ENCODE measurements at places on chromosomes 13 and 19.

DNA sequence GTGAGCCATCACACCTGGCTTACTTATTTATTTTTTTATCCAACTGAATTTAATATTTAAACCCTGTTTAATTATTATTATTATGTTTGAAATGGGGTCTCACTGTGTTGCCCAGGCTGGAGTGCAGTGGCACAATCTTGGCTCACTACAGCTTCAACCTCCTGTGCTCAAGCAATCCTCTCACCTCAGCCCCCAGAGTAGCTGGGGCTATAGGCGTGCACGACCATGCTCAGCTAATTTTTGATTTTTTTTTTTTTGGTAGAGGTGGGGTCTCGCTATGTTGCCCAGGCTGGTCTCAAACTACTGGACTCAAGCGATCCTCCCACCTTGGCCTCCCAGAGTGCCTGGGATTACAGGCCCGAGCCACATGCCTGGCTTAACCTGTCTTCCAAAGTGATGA lies 32.5 kb downstream of the SPTBN4 start:
- DNase-seq, result no peak

DNA sequence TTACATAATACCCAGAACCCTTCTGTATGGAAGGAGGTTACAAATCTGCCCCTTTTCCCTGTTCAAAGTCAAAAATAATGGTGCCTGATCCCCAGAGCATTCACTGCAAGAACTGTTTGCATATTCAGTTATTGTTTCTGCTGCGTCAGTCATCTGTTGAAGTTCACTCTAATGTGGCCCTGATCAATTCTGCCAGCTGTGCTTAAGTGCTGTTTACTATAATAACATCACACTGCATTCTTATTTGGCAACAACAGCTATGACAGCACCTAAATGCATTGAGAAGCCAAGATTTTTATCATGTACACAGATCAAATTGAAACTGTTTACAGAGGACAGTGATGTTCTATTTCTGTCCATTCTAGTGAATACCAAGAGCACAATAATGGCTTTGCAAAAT lies 115.9 kb downstream of the DACH1 start:
- no peak for DNase-seq

DNA sequence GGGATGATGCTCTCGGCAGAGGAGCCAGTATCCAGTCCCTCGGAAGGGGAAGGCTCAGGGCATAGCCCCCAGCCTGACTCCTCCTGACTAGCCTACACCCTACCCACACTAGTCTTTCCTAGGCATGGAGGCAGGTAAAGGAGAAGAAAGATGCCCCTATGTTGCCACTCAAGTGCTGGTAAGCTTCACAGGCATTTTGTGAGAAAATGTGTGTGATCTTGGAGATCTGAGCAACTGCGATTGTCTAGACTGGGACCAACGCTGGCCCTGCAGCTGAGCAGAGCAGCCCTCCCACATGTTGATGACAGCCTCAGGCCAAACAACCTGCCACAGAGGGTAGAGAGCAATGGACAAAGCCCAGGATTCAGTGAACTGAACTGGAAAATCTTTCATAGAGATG lies 11.7 kb upstream of the ATP12A start:
- DNase-seq, result no peak

DNA sequence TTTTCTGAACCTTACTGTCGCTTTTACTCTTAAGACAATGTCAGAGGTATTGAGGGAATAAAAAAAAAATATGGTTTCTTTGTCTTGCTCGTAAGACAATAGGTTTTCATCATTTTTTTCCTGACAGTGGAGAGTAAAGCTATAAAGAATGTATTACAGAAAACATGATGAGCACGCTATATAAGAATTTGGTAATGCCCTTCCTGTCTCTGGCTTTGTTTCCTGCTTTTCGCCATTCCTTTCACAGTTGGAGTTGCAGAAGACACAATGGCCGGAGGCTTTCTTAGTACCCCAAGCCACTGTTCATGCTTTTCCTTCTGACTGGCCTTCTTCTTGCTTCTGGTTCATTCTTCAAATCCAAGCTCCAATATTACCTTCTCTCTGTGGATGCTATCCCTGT lies 101.0 kb upstream of the DACH1 start:
- no peak for DNase-seq

- DNase-seq, result no peak
Measured at GRCh38 chr19:13005253-13005652, 10.0 kb downstream of the NFIX start.

- no peak for DNase-seq
Measured at GRCh38 chr19:48685583-48685982, 10.2 kb upstream of the FUT2 start.

DNA sequence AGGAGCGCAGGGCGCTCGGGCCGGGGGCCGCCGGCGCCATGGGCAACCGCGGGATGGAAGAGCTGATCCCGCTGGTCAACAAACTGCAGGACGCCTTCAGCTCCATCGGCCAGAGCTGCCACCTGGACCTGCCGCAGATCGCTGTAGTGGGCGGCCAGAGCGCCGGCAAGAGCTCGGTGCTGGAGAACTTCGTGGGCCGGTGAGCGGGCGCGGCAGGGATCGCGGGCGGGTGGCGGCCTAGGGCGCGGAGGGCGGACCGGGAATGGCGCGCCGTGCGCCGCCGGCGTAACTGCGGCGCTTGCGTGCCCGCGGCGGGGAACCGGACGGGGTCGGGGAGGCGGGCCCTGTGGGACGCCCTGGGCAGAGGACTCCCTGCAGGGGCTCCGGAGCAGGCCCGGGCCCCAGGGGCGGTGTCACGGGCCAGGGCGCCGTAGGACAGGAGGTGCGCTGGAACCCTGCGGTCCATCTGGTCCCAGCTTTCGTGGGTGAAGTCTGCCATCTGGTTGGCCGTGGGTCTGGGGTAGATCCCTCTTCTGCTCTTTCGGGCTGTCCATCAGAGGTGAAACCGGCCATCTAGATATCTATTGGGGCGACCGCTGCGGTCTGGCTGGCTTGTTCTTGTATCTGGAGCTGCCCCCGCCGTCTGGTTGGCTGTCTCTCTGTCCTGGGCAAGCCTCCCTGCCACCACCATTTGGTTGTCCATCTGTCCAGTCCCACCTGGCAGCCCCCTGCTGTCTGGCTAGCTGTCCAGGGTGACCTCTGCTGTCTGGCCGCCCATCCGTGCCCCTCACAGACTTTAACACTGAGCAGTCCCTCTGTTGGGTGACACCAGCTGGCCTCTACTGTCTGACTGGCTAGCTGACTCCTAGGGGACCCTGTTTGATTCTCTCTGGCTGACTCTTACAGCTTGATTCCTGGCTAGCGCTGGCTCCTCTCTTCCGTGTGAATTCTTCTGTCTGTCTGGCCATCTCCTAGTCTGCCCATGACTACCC lies 622 bp downstream of the DNM2 start:
- DNase-seq, result no peak

- DNase-seq, result peak; percentile 92
Measured at GRCh38 chr13:39506559-39507390, 96.2 kb downstream of the LHFPL6 start.

- DNase-seq, result no peak
Measured at GRCh38 chr19:31459430-31459829, 110.2 kb upstream of the TSHZ3 start.

GRCh38 chr19:1901940-1902404 lies 3.2 kb upstream of the ADAT3 start:
- DNase-seq, result no peak

- no peak for DNase-seq
Measured at GRCh38 chr19:33437393-33437820, 63.9 kb downstream of the CEBPG start.

DNA sequence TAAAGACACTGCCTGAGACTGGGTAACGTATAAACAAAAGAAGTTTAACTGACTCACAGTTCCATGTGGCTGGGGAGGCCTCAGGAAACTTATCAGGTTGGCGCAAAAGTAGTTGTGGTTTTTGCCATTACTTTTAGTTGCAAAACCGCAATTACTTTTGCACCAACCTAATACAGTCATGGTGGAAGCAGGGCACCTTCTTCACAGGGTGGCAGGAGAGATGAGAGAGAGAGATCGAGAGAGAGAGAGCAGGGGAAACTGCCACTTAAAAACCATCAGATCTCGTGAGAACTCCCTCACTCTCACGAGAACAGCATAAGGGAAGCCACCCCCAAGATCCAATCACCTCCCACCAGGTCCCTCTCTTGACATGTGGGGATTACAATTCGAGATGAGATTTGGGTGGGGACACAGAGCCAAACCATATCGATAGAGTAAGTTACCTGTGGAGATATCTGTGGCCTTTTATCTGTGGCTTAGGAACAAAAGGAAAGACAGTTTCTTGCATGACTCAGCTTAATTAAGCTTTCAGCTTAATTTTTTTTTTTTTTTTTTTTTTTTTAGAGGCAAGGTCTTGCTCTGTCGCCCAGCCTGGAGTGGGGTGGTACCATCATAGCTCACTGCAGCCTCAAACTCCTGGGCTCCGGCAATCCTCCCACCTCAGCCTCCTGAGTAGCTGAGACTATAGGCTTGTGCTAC lies 7.6 kb upstream of the CABP5 start:
- no peak for DNase-seq

DNA sequence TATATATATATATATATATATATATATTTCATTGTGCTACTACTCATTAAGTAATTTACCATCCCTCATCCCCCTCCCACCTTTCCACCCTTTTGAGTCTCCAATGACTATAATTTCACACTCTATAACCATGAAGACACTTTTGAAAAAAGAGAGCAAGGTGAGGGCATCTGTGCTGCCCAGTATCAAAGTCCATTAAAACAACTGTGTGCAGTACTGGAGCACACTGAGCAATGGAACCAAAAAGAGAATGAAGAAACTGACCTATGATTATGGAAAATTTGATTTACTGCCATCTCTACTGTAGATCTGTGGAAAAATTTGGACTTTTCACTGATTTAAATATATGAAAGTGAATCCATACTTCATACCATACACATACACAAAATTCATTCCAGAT lies 217.9 kb downstream of the COL4A1 start:
- no peak for DNase-seq

DNA sequence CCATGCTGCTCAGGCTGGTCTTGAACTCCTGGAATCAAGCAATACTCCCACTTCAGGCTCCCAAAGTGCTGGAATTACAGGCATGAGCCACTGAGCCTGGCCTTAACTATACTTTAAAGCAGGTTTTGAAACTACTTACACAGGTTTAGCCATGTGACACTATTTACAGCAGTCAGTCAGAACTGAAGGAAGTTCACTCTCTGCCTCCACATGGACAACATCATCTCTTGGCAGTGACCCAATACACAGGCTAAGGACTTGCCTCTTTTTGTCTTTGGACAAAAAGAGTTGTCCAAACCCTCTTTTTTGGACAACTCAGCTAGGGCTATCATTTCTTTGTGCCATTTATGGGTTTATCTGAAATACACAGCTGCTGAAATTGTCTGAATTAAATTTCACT lies 89.0 kb upstream of the CLDN10 start:
- DNase-seq, result peak; percentile 20

DNA sequence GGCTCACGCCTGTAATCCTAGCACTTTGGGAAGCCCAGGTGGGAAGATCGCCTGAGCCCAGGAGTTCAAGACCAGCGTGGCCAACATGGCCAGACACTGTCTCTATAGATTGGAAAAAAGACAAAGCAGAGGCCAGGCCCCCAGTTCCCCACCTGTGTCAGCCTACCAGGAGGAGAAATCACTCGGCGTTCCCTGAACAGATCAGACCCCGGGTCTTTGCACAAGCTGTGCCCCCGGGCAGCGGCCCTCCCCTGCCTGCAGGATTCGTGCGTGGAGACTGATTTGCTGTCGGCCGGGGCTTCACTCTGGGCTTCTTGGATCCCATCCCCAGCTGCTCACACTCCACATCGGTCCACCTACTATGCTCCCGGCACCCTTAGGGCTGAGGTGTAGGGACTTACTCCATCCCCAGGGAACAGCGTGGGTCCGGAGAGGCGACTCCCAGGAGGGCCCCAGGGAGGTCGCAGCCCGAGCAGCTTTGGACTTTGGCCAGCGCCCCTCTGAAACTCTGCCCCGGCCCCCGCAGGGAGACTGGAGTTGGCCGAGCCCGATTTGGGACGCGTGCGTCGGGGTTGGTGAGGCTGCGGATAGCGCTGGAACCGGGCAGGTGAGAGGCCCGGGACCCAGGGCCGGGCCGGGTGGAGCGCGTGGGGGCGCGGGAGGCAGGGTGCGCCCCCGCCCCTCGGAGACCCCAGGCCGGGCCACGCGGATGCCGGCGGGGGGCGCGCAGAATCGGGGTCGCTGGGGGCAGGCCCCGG lies 515 bp upstream of the EFNA2 start:
- DNase-seq, result no peak

GRCh38 chr13:53064731-53065130 lies 36.1 kb downstream of the OLFM4 start:
- DNase-seq, result no peak

DNA sequence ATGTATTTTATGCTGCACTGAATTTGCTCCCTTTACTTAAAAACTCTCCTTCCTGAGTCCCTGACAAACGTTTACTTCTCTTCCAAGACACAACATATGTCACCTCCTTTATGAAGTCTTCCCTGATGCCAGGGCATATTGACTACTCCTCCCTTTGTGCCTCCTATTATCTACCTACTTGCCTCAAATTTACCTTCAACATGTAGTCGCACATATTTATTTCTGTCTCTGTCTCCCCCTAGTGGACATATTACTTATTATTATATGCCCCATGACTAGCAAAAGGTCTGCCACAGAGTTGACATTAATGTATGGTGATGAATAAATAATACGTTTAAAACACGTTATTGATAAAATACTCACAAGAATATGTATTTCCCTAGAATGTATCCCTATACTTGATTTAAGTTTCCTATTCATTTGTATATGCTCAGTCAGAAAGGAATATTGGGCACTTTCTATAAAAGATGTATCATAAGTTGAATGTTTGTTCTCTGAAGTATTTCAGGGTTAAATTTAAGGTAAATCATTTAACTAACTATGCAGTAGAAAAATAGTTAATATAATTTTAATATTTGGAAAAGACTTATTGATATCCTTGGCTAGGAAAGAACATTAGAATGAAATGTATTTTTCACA lies 250.3 kb upstream of the ATXN8OS start:
- DNase-seq, result peak; percentile 6

GRCh38 chr13:43390619-43391018 lies 367.2 kb downstream of the DNAJC15 start:
- DNase-seq, result no peak

DNA sequence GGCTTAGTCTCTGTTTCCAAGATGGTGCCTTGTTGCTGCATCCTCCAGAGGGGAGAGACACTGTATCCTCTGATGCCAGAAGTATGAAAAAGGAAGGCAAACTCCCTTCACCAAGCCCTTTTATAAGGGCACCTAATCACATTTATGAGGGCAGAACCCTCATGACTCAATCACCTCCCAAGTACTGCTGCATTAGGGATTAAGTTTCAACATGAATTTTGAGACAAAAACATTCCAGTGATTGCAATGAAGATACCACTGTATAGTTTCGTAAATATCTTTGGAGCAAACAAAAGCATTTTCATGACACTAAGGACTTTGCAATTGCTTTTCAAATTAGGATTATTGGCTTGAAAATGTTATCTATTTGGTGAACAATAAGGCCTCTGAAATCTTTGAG lies 63.8 kb downstream of the RNF17 start:
- DNase-seq, result peak; percentile 62

GRCh38 chr19:32041681-32042292 lies 303.6 kb upstream of the ZNF507 start:
- no peak for DNase-seq

GRCh38 chr13:29379281-29379680 lies 216.2 kb downstream of the SLC7A1 start:
- no peak for DNase-seq

- peak; percentile 18 for DNase-seq
Measured at GRCh38 chr13:30520571-30520970, 54.8 kb upstream of the HMGB1 start.

Measured in epithelial cell of prostate (primary cell).